ENCODE measurements at places on chromosomes 5 and 9.

DNA sequence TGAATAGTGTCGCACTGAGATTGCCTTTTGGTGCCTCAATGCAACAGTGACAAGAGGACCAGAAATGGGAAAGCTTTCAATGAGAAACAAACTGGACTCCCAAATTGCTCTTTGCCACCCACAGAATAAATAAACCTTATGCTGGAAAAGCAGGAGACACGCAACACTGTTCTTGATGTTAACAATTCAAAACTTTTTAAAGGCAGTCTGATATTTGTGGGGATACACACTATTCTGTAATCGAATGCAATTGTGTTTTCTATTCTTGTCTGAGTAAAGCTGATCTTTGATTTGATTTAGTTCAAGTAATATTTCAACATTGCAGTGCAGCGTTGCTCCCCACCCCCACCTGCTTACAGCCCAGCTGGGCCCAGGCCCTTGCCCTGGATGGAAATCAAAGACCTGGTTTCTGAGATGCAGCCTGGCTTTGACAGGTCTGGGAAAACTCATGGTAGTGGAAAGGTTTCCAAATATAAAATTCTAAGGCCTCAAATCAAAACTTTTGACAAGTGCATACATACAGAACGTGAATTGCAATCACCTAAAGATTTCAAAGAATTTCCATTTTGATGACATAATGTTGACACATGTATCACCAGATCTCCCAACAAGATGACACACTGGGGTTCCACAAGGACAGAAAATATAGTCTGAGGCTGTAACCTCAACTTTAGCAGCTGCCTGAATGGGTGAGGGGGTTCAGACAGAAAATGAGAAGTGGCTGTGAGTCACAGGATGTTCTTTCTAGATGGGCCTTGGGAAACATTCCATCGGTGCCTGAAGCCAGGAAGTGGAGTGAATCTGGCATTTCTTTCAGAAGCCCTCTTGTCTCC, 55.1 kb downstream of the ABCA1 start:
- no peak for DNase-seq

DNA sequence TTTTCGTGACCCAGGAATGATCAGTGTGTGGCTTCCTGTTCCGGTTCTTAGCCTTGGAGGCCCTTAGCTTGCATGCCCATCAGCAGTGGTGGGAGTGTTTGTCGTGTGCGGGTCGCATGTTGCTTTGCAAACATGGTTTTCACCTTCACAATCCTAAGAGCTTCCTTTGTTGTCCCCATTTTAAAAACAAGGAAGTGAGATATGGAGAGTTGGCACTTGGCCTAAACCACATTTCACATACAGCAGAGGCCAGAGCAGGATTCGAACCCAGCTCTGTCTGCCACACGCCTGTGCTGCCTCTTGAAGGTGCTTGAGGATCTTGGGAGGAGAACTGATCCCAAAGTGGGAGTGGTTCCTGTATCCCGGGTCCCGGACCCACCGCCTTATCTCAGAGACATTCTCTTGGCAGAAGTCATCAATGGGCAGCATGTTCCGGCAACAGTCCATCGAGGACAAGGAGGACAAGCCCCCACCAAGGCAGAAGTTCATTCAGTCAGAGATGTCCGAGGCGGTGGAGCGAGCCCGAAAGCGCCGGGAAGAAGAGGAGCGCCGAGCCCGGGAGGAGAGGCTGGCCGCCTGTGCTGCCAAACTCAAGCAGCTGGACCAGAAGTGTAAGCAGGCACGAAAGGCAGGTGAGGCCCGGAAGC, 38.2 kb upstream of the POMT1 start:
- DNase-seq: no peak

DNA sequence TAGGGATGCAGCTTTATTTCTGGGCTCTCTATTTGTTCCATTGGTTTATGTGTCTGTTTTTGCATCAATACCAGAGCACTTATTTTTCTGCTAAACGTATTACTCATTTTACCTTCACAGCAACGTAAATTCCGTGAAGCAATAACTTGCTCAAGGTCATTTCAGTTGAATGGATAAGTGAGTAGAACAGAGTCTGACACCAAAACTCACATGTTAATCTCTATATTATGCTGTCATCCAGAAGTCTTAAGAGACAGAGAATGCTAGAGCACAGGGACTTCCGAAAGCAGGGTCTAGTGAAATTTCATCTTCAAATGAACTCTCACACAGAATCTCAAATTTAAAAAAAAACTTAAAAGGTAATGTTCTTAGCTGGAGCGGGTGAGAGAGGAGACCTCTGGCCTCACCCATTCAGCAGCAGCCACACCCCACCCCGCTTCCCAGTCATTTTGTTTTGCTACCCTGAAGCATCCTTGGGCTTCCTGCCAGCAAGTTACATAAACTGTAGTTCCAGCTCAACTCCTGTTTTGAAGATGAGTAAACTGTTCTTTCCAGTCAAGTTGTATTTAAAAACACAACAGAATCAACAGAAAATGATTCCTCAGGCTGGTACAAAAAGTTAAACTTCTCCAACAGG, 69.3 kb downstream of the TRIM36 start:
- DNase-seq: no peak

GRCh38 chr9:86341007-86341491, 13.2 kb downstream of the TUT7 start:
- DNase-seq: no peak

GRCh38 chr9:78213712-78214111, 22.2 kb upstream of the CEP78 start:
- DNase-seq: no peak

GRCh38 chr9:7937761-7938491, 138.3 kb upstream of the DMAC1 start:
- no peak for DNase-seq

DNA sequence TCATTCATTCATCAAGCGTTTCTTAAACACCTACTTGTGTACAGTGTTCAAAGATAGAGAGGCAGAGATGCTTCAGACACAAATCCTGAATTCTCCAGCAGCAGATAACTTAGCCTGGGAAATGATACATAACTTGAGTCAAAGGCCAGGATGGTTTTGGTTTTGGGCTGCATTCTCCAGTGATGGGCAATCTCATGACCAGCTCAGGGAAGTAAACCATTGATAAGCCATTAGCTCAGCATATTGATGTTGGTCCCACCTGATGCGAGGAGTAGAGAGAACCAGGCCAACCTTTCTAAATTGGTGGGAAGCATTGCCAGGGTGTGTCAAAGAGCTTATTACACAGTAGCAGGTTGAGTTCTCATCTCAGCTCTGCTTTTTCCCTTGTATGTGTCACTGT, 53.0 kb downstream of the SH3RF2 start:
- no peak for DNase-seq

- DNase-seq: no peak
These were observed 43.2 kb downstream of the SLC36A1 start for GRCh38 chr5:151490627-151491026.

DNA sequence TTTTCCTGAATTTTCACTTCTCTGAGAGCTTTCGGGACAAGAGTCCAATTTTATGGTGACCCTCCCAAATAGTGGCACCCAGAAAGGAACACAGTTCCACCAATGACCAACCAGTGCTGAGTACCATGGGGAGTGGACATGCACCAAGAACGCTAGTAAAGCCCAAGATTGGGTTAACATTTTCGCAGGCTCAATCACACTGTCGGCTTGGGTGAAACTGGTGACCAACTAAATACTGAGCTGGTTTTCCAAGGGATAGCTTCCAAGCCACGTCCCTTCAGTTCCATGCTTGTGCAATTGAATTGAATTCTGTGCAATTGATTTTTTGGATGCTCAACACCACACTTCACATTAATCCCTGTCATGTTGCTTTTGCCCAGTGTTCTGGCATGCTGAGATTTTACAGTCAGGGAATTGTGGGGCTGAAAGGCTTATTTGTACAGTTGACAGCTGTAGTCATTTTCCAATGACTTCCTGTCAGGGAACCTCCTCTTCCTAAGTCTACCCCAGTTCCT, 37.6 kb upstream of the TRMT10B start:
- no peak for DNase-seq

- DNase-seq: no peak
These were observed 14.3 kb upstream of the CXCL14 start for GRCh38 chr5:135593141-135593540.

GRCh38 chr5:113612060-113612496, 98.6 kb downstream of the YTHDC2 start:
- DNase-seq: no peak

DNA sequence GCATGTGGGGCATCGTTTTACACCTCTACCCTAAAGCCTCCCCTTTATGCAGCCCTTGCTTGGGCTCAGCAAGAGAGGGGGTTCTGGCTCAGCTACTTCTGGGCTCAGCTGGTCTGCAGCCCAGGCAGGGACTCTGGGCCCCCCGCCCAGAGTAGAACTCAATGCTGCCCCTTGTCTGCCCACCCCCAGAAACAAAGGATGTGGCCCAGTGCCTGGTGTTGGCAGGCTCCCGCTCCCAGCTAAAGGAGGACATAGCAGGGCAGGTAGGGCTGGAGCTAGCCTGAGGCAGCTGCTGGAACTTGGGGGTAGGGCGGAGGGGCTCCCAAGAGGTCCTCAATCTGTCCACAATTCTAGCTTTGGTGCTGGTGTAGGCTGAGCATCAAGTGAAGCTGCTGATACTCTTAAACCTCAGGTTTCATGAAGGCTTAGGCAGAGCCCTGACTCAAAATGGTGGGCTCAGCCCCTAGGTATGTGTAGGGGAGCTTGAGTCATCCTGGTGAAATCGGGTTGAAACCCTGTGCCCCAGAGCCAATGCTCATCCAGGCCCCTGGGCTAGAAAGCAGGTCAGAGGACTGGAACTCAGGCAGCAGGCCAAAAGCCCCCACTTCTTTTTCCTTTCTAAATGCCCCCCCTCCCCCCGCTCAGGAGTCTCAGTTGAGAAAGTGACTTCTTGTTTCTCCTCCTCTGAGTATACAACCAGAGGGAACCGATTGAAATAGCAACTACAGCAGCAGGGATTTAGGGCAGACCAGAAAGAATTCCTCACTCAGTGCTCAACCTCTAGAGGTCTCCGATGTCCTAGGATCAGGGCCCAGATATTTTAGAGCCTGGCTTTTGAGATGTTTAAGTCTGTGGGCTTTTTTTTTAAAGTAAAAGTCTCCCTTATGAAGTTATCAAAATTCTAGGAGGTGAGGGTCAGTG, 11.4 kb downstream of the PSD2 start:
- DNase-seq: no peak

- DNase-seq: no peak
These were observed 1010.1 kb downstream of the EFNA5 start for GRCh38 chr5:106660681-106661080.

DNA sequence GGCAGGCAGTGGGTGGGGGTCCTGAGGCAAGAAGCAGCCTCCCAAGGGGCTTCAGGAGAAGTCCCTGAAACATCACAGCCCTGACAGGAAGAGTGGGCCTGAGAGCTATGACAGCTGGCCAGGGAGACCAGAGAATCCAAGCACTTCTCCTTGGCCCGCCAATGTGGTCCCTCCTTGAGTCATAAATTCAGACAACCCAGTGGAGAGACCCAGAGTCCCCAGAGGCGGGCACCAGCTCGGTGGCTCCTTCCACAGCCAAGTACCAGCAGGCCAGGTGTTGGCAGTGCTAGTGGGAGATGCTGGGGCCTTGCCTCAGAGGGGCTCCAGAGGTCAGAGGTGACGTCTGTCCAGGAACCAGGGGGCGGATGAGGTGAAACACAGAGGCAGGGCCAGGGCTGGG, 1.6 kb upstream of the DOK3 start:
- no peak for DNase-seq

- DNase-seq: no peak
These were observed 121.7 kb upstream of the ADCY2 start for GRCh38 chr5:7274203-7274602.

- DNase-seq: no peak
These were observed 484.7 kb upstream of the ARRDC3 start for GRCh38 chr5:91867799-91868198.

DNA sequence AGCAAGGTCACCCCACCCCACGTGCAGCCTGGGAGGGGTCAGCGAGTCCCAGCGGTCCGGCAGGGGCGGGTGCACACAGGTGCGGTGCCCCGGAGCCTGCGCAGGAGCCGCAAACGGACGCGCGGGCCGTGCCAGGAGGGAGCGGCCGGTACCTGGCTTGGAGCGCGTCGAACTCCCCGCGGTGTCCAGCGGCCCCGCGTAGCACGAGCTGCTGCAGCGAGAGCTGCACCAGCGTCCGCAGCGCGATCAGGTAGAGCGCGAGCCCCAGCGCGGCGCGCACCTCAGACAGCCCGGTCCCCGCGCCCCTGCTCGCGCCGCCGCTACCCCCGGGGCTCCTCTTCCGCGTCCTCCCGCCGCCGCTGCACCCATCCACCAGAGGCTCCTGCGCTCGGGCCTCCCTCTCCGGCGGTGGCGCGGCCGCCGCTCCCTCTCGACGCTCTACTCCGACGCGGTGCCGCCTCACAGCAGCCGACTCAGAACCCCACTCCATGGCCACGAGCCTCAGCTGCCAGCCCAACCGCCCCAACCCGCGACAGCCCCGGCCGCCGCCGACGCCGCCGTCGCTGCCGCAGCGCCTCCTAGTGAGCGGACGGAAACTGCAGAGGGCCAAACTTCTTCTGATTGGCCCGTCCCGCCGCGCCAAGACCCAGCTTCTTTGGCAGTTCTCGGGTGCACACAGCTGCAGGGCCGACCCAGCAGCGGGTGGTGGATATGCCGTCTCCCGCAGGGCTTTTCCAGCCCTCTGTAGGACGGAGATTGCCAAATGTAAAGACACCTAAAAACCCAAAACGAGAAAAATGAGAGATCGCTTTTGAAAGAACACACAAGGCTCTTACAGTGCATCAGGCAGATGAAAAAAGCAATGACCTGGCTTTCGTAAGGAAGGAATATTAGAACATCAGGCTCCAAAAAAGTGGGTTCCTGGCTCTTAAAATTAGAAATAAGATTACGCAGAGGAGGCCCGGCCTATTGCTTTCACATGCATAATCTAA, at the start of gene ERMP1:
ERMP1 (minus strand) TSS at position 580 of the 992 bp plus-strand sequence; CDS start at position 490, 90 bp downstream.
- no peak for DNase-seq

Measured in cortex of kidney (tissue), 1 donor.